Stimulated activated CD4-positive, alpha-beta T cell treated with anti-CD3 and anti-CD28 coated beads, TNF-alpha, amount 100 ng/mL, for 24 hours (primary cell): ENCODE measurements at places on chromosomes 12 and 14.

GRCh38 chr14:90294872-90295271, 36.9 kb downstream of the NRDE2 start:
- DNase-seq: no peak

GRCh38 chr12:12327802-12328201, 22.2 kb downstream of the MANSC1 start:
- no peak for DNase-seq

- no peak for DNase-seq
Observed at GRCh38 chr14:51283402-51284085, 43.5 kb downstream of the TMX1 start.

GRCh38 chr12:4145990-4146859, 127.3 kb upstream of the CCND2 start:
- peak; percentile 55 for DNase-seq

GRCh38 chr12:103647267-103647666, 60.2 kb downstream of the STAB2 start:
- no peak for DNase-seq

DNA sequence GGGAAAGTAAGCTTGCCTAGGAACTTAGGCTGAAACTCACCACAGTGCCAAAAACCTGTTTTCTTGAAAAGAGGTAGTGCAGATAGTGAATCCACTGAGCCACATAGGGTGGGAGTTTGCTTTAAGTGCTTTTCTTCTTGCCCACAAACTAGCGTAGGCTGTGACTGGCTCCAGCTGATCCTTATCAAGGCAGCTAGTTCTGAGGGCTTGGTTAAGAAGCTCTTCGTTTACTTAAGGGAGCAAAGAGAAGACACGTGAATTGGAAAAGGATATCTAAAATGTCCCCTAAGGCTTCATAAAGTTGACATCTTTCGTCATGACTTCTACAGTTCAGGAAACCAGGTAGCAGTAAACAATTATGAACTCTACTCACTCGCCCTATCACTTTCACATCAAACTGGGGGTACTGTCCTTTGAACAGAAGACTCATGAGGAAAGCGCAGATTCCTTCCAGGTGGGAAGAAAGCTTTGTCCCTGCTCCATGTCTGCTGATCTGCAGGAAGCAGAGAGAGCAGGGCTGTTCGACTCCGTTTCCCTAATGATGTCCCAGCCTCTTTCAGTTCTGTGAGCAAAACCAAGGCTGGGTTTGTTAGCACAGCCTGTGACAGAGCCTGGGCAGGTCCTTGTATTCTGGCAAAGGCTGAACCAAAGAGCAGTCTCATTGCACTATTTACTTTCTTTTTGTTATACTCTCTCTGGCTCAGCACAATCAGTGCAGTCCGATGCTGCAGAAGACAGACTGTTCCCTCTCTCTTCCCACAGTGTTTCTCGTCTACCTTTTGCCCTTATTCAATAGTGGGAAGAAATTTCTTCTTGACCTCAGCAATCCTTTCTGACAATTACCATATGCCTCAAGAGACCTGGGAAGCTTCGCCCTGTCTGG, 93.5 kb upstream of the ETV6 start:
- no peak for DNase-seq

- DNase-seq: no peak
Observed at GRCh38 chr14:69484444-69485314, at the start of gene PLEKHD1. Gene PLEKHD1 (plus strand): TSS chr14:69484728. CDS start chr14:69484966, 238 bp downstream.

- no peak for DNase-seq
Observed at GRCh38 chr12:89140602-89141238, 211.6 kb downstream of the DUSP6 start.

GRCh38 chr14:100867631-100868315, 35.7 kb downstream of the RTL1 start:
- DNase-seq: no peak

DNA sequence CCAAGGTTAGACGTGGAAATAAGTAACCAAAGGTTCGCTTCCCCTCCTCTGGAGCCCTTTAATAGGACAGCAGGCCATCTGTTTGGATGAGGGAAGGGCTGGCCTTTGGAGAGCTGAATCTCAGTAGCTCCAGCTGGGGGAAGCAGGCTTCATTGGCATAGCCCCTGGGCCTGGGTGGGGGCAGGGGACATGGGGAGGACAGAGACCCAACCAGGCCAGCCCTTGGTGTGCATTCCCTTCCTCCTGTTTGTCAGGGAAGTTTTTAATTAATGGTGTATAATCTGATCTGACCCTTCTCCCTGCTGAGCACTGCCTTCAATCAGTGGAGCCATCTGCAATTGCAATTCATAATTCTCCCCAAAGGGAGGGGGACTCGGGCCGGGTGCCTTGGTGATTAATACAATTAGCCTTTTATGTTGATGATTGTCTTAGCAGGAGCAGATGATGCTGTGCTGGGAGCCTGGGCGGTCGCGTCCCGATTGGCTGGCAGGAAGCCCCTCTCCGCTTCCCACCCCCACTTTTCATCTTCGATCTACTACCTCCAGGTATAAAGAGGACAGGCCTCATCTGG, 6.4 kb downstream of the AQP6 start:
- no peak for DNase-seq

GRCh38 chr12:40157336-40157735, 51.5 kb upstream of the SLC2A13 start:
- no peak for DNase-seq

DNA sequence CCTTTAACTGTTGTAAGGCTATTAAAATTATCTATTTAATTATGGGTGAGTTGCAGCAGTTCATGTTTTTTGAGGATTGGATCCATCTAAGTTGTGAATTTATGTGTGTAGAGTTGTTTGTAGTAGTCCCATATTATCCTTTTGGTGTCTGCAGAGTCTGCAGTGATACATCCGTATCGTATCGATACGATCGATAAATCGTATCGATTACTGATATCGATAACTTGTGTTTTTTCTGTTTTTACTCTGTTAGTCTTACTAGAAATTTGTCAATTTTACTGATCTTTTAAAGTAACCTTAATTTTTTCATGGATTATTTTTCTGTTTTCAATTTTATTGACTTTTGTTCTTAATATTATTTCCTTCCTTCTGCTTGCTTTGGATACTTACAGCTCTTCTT, 462.5 kb upstream of the SOX5 start:
- DNase-seq: no peak

- no peak for DNase-seq
Observed at GRCh38 chr12:33536431-33536830, 96.8 kb upstream of the SYT10 start.

DNA sequence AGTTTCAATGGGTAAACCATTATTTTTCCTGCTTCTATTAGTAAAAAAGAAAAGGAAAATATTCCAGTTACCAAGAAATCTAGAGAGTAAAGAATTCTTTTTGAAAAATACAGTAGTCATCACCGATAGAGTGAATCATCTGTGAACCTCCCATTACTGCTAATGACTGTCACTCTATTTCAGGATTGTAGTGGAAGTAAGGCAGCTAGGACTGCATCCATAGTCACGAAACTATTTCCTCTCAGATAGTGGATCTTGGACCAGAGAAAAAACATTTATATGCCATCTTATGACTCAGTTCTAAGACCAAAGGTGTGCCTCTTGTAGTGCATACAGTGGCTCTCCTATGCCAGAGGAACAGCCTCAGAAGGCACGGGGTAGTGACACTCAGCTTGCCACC, 173.9 kb upstream of the PLEKHA5 start:
- no peak for DNase-seq

DNA sequence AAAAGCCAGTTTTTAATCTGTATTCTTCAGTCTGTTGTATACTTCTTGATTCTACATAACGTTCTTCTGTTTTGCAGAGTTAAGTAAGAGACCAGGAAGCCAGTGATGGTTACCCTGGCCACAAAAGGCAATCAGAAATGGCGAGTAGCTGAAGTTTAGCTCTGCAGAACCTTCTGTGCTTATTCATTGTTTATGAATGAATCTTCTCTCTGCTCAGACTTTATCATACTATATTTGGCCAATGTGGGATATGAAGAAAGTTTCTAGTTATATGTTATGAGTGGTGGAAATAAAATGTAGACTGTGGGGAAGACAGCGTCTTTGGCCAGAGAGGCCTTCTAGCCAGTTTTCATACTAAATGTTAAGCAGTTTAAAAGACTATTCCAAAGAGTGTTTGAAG, 249.9 kb upstream of the RGS6 start:
- no peak for DNase-seq

DNA sequence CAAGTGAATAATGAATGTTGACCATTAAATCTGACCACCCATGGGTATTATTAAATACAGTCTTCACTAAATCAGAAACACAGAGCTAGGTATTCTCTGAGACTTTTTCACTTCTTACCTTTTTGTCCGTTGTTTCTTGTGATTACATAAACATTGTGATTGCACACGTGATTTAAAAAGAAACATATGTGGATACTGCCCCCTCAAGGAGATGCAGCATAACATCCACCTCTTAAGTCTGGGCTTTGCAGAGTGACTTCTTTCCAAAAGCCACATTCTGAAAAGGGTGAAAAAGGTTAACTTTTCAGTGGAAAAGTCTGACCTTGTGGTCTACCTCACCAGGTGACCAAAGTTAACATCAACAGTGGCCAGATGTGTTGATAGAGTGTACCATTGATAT, 185.5 kb upstream of the FAR2 start:
- DNase-seq: no peak

GRCh38 chr12:92270521-92270920, 124.9 kb upstream of the BTG1 start:
- no peak for DNase-seq

DNA sequence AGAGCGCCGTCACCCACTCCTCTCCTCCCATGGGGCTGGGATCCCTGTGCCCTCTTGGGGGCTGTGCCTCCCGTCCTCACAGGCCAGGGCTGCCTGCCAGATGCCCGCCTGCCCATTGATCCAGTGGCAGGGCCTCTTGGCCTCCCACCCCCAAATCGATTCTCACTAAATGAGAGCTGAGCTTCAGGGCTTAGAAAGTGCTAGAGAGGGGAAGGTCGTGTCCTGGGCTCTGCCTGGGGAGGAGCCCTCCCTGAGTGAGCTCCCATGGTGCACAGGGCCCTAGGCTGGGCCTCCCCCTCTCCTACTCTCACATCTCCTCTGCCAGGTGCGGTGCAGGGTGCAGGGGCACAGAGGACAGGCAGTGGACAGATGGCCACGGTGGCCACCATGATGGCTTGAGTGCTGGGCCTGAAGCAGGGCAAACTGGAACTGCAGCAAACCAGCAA, 9.2 kb downstream of the BEGAIN start:
- no peak for DNase-seq

DNA sequence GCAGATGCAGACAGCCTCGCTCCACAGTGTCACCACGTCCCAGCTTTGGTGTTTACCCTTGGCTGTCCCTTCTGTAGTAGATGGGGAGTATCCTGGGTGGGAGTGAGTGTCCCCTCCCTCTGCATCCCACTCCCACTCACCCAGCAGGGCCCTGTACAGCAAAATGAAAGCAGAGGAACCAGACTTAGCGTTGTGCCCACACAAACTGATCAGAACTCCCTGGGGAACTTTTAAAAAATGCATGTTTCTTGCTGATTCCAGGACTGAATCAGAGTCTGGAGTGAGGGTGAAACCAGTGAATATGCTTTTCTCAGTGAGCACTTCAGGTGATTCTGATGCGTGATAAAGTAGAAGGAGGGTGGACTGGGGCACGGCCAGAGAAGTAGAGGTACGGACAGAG, 2.9 kb downstream of the ACVRL1 start:
- DNase-seq: no peak

DNA sequence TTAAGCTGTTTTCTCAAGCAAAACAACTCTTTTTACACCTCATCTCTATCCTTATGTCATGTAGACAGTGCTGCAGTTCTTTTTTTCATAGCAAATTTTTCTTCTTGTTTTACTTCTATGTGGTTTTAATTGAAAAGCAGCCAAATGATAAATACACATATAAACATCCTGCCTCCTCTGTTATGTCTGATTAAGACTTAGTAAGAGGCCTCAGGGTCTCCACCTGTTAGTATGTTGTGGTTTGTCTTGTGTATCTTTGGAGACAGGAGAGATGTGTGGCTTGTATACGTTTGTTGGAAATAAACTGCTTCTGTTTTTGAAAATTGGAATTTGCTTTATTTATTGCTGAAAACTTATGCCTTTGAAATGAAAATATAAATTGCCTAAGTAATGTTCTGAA, 32.0 kb downstream of the PEX5 start:
- no peak for DNase-seq

GRCh38 chr14:101721951-101722661, 39.4 kb upstream of the PPP2R5C start:
- peak; percentile 55 for DNase-seq

- no peak for DNase-seq
Observed at GRCh38 chr12:43585676-43586075, 33.7 kb upstream of the ADAMTS20 start.

DNA sequence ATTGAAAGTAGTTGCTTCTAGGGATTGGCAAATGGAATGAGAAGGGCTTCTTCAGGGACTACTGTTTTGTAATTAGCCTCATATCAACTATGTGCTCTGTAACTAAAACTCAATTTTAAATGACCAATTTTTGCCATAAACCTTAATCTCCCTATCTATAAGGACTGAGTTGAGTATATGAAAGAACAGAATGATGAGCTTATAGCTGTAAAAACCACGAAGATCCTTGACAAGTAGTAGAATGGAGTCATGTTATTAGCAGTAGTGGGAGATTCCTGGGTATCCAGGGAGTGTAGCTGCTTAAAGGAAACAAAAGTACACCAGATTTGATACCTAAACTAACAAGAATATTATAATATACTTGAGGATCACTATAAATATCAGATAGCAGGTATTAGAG, 28.0 kb downstream of the LGALS3 start:
- DNase-seq: no peak
